ENCODE measurements at places on chromosomes 12 and 14.

GRCh38 chr12:80935111-80935510 lies 2.6 kb downstream of the LIN7A start:
- DNase-seq, result no peak

DNA sequence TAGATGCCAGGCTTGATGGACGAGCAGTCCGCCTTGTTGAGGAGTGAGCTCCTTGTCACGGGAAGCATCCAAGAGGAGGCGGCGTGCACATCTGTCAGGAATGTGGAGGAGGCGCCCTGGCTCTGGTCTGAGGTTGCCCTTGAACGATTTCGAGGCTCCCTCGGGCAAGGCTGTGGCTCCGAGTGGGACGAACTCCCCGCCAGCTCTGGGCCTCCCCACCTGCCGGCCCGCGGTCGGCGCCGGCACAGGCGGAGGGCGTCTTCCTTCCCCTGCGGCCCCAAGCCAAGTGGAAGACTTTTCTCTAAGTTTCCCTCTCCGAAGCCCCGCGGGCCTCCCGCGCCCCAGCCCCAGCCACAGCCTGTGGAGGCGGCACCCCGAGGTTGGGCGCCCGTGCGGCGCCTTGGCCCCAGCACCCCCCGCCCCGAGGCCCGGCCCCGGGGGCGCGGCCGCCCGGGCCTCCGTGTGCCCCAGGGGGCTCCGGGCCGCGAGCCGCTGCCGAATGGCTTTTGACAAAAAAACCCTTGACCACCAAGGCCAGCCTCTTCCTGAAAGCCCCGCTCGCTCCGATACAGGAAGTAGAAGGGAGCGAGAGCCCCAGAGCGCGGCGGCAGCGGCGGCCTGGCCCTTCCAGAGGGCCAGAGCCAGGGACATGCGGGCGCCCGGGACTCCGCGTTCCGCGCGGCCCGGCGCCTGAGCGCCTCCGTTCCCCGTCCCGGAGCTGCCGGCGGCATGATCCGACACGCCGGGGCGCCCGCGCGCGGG lies at the start of gene RIN3:
Gene RIN3 (plus strand): TSS at position 578 of the 762 bp plus-strand sequence. CDS start 152 bp downstream, at position 730.
- peak; percentile 71 for DNase-seq

- DNase-seq, result peak; percentile 55
Measured at GRCh38 chr12:54207539-54208294, 18.9 kb upstream of the SMUG1 start.

DNA sequence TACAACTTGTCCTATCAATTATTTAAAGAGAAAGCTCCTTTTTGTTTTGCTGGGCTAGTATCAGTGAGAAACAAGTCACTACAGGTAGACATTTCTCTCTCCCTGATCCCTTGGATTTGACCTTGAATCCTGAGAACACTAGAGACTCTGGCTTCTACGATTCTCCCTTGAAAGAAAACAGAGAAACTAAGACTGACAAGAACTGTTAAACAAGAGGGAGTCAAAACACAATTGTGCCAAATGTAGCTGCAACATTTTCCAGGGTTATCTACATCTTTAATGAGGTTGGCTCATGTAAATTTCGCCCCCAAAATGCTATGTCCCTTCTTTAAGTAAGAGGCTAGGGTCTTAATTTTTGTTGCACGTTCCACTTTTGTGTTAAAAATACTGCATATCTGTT lies 62.4 kb downstream of the SLC38A1 start:
- no peak for DNase-seq

DNA sequence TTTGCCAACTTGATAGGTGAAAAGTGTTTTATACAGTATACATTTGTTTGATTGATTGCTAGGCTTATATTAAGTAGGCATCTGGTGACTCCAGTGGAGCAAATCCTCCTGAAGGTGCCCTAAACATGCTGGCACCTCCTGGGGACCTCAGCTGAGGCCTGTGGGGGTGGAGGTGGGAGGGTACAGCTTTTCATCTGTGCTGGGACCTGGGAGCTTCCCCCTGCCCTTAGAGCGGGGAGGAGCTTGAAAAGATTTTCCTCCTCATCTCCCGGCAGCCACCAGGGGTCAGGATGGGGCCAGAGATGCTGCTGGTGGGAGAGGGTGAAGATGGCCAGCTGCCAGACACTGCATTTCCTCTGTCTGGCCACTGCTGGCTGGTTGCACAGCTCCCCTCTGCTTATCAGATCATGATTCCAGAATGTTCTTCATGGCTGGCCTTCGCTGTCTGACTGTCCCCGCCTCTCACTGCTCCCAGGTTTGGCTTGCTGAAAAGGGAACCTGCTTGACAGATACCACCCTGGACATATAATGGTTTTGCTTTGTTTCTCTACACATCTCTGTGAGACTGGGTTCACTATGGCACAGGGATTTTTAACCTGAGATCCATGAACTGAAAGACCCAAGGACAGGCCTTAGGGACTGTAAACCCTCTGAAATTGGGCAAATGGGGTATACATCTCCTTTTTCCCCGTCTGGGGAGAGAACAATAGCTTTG lies 10.5 kb upstream of the JPH4 start:
- DNase-seq, result peak; percentile 82

- DNase-seq, result no peak
Measured at GRCh38 chr12:106031761-106032622, 106.8 kb downstream of the NUAK1 start.

DNA sequence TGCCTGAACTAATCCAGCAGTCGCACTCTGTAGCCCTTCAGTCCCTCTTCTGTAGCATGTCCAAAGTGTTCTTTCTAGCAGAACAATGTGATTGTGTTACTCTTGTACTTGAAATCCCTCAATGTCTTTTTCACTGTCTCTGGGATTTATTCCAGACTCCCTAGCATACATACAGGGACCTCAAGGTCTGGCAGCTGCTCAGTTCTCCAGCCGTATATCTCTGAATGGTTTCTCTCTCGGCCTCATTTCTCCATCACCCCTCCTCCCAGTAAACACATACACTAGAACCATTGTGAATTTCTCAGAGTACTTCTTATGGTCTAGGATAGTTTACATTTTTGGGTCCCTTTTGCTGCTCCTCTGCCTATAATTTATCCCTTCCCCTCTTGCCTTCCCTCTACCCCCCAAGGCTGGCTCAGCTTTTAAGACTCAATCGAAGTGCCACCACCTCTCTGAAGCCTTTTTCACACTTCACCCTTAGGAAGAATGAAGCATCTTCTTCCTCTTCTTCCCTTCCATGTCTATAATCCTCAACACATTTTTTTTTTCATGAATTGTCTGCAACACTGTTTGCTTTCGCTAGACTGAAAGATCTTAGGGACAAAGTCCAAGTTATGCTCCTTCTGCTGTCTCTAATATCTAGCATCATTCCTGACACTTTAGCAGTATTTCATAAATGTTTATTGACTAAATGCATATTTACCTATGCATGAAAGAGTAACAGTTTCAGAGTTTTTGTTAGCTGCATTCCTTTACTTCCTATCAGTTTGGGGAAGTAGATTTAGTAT lies 446.1 kb downstream of the ZFP36L1 start:
- DNase-seq, result no peak

- DNase-seq, result peak; percentile 14
Measured at GRCh38 chr12:58443981-58444371, 476.3 kb downstream of the LRIG3 start.

DNA sequence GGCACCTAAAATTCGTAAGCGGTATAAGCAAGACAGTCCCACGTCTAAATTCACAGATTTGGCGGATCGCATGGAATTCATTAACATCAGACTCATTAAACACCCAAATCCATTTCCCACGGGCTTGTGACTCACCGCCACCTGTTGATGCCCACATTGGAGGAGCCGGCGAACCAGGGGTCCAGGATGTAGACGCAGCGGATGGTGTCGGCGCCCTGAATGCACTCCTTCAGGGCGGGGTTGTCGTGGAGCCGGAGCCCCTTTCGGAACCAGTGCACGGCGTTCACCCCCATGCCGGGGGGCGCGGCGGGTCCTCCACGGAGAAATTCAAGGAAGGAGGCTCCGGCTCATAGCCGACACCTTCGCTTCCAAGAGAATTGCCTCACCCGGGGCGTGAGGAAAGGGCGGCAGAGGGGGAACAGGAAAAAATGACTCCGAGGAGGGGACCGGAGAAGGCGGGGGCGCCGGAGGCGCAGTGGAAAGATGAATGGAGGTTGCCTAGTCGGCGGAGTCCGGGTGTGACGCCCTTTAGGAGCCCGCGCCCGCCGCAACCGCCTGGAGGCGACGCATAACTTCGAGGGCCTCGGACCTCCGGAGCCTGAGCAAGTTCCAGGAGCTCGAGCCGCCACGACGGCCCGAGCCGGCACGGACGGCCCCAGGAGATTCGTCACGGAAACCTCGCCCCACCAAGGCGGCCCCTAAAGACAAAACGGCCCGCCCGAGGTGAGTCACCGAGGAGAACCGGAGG lies 506 bp downstream of the CRY1 start:
- DNase-seq, result peak; percentile 21

GRCh38 chr12:25130741-25131188 lies 64.2 kb downstream of the DNAI7 start:
- peak; percentile 42 for DNase-seq

DNA sequence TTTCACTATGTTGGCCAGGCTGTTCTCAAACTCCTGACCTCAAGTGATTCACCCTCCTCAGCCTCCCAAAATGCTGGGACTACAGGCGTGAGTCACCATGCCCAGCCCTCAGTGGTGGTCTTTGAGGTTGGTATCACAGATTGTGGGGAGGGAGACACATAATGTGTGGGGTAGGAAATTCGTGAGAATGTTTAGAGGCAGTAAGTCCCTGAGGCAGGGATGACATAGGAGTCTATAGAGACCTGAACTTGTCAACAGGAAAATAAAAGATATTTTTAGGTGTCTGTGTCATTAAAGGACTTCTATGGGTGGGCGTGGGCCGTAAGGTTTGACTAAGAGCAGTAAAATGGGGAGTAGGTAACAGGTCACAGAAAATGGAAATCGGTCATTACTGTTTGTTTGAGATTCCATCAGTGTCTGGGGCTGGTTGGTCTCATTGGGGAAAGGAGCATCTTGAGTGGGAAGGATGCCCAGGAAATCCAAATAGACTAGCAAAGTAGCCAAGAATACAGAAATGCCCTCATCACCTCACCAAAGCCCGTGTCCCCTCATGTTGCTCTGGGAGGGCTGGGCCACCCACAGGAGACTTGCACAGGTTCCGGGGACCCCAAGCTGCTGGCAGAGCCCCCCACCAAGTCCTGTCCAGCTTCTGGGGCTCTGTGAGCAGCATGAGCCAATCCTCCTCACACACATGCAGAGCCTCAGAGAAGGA lies 63.6 kb upstream of the BCL2L14 start:
- DNase-seq, result peak; percentile 75

DNA sequence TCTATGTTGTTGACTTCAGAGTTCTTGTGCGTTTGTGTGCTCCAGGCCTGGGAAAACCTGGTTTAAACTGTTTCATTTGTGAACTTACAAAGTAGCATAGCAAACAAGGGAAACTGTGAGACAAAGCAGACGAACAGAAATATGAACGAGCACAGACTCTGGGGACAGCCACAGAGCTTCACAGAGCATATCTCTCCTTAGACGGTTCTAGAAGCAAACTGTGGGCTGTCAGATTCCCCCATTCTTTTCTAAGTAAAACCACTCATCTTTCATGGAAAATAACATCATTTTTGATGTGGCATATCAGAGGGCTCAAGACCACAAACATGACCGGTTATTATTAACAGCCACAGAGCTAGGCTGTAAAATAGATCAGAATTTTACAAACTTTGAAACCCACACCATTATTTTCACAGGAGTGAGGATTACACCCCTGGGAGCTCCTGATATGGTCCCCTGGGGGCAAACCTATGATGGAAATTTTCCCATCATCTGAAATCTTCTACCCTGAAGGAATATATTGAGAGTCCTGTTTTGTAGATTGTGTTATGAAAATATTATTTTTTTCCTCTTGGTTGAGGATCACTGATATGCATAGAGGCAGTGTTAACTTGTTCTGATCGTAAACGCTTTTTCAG lies 102.0 kb downstream of the ADGRD1 start:
- no peak for DNase-seq

- no peak for DNase-seq
Measured at GRCh38 chr12:11568762-11569478, 80.6 kb upstream of the ETV6 start.

GRCh38 chr14:32703183-32703621 lies 235.5 kb upstream of the NPAS3 start:
- no peak for DNase-seq

GRCh38 chr14:51929166-51929565 lies 60.2 kb upstream of the RTRAF start:
- DNase-seq, result peak; percentile 86

Measured in fibroblast of skin of right quadriceps (primary cell).